ENCODE measurements at places on chromosomes 11 and 22. TPM values are rescaled to one million over a fixed set of nuclear protein-coding genes. Genes with fewer than 3 reads are reported as not detected.

The SLC22A12 gene
- total RNA-seq, result not detected

The ZC3H7B gene
- total RNA-seq, result 85.5 TPM

GRCh38 chr22:46576556-46577367 lies 39.3 kb upstream of the CELSR1 start:
- peaks cover 51% of the 10 kb centered on the region for H3K4me1 ChIP-seq
- H3K27ac ChIP-seq, result no peak overlapping the region
- no peak for DNase-seq
- H3K4me3 ChIP-seq, result peak overlapping the region; percentile 75
- peaks cover 3% of the 10 kb centered on the region for H3K27me3 ChIP-seq

The C11orf97 gene
- total RNA-seq, result not detected

DNA sequence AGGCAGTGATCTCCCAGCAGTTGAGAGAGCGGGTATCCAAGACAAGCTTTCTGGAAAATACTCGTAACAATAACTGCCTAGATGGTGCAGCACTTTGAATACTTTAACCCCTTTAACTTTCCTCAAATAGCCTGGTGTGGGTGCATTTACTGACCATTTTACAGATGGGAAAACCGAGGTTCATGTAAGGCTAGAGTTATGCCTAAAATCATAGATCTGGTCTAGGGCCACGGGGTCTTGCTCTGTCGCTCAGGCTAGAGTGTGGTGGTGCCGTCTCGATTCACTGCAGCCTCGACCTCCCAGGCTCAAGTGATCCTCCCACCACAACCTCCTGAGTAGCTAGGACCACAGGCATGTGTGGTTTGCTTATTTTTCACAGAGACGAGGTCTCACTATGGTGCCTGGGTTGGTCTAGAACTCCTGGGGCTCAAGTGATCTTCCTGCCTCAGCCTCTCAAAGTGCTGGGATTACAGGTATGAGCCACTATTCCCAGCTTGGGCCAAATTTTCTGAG lies 269.2 kb upstream of the SYN3 start:
- DNase-seq, result no peak
- H3K36me3 ChIP-seq, result peaks cover 4% of the 10 kb centered on the region
- no peak overlapping the region for H3K27ac ChIP-seq
- H3K27me3 ChIP-seq, result no peaks in the 10 kb centered on the region
- peaks cover 9% of the 10 kb centered on the region for H3K4me1 ChIP-seq

DNA sequence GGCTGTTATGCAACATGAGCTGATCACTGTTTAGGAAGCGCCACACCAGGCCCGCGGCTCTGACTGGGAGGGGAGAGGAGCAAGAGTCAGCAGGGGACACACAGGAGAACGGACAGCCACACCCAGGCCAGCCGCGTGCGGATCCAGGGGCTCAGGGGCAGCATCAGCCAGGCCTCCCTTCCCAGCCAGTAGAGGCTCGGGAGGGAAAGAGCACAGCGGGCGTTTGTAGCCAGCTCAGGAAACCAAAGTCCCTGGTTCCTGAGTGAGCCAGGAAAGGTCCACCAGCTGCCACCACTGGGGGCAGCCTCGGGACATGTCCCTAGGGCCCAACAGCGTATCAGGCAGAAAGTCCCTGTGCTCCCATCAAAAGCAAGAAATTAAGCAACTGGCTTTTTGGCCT lies 71.8 kb upstream of the PITPNB start:
- no peak overlapping the region for H3K27ac ChIP-seq
- peaks cover 29% of the 10 kb centered on the region for H3K36me3 ChIP-seq
- peaks cover 4% of the 10 kb centered on the region for H3K4me1 ChIP-seq
- H3K4me3 ChIP-seq, result no peak overlapping the region
- no peak for DNase-seq

DNA sequence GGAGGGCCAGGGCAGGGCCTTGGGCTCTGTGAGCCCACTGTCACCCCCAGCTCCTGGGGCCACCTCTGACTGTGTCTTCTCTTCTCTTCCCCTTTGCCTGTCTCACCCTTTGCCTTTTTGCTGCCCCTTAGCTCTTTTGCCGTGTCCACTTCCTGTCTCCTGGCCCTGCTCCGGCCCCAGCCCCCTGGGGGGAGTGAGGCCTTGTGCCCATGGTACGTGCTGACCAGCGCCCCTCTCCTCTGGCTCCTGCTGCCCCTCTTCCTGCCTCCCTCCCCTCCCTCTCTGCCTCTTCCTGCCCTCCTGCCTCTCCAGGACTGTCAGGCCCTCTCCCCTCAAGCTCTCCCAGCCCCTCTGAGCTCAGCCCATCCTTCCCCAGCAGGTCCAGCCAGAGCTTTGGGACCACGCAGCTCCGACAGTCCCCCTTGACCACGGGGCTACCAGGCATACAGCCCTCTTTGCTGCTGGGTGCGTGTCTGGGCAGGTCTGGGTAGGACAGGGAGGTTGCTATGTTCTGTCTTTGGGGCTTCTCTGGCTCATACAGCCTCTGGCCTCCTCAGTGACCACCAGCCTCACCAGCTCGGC lies 11.7 kb downstream of the TMEM258 start:
- H3K36me3 ChIP-seq, result peaks cover 37% of the 10 kb centered on the region
- H3K4me1 ChIP-seq, result peaks cover 8% of the 10 kb centered on the region
- DNase-seq, result no peak
- no peaks in the 10 kb centered on the region for H3K27me3 ChIP-seq

Data from mesothelial cell of epicardium (in vitro differentiated cells).